Ecto neural progenitor cell (in vitro differentiated cells): ENCODE measurements at places on chromosomes 6 and 20.

DNA sequence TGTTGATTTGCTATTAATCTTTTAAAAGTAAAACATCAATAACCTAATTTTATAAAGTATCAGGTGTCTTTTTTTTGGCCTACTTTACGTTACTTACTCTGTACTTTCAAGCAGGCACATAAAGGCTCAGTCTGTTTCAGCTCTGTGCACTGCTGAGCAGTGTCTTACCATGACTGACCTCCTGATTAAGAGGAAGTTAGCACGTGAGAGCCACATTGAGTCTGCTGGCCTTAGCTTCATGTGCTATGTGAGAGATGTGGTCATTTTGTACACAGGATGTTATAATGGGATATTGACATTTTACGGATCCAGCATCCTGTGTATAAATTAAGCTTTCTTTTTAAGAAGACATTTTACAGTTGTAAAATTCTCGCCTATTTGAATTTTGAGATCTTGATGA is 31.9 kb downstream of the ARID1B start:
- no peak for DNase-seq

DNA sequence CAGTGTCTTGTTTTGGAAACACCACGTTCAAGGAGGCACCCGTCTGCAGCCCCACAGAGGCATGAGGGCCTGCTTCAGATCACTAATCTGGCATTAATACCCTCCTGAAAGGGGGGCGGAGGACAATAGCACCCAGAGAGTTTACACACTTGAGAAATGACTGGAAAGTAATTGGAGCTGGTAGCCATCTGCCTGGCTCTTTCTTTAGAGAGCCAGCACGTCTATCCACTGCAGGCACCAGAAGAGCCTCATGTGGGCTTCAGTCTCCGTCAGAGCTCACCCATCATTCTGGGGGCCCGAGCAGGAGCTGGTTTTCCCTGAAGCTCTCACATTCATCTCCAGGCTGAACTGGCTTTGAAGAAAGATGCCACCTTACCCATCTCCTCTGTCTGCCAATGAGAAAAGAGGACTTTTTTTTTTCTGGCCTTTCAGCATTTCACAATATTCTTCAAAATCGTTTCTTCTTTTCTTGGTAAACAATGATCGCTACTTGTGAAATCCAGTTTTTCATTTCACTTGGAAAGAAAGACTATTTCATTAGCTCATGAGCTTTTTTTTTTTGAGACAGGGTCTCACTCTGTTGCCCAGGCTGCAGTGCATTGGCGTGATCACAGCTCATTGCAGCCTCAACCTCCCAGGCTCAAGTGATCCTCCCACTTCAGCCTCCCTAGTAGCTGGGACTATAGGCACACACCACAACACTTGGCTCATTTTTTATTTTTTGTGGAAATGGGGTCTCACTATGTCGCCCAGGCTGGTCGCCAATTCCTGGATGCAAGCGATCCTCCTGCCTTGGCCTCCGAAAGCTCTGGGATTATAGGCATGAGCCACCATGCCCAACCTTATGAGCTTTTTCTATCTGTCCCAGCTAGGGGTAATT is 124.7 kb upstream of the ZNF217 start:
- DNase-seq, result no peak

DNA sequence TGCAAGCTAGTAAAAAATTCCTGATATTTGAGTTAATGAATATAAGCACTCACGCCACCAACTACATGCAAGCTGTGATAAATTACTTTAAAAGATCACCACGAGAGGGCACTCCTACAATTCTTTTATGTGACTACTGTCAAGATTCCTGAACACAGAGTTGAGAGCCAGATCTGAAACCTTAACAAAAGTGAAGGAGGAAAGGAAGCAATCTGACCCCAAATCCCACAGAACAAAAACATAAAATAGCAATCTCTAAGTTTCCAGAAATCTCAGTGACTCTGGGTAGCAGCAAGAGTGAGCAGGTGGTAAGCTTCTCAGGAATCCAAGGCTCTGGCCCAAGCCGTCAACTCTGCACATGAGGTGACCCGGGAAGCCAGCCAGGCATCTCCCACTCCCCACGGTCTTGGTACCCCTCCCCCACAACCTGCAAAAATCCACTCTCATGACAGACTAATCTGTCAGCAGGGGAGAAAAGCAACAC is 55.1 kb downstream of the STAU1 start:
- no peak for DNase-seq

GRCh38 chr6:40249935-40250334 is 315.7 kb upstream of the MOCS1 start:
- DNase-seq, result no peak

GRCh38 chr6:138088326-138088762 is 18.9 kb downstream of the PERP start:
- no peak for DNase-seq
